ENCODE measurements at places on chromosomes 1 and 21. TPM values are rescaled to one million over a fixed set of nuclear protein-coding genes. Genes with fewer than 3 reads are reported as not detected.
A peak's percentile ranks its signal among the peaks of the same experiment; 100 is the strongest.

SPRR1B gene
- total RNA-seq: not detected

KRTAP8-1 gene
- not detected for total RNA-seq

SLC1A7 gene
- total RNA-seq: not detected

H3-3A gene
- 1,238 TPM for total RNA-seq

RASSF5 gene
- 7.0 TPM for total RNA-seq

TCEANC2 gene
- 6.5 TPM for total RNA-seq

CD5L gene
- total RNA-seq: not detected

ERVH48-1 gene
- 0.91 TPM for total RNA-seq

PTGS2 gene
- total RNA-seq: 0.38 TPM

CPT2 gene
- total RNA-seq: 21.9 TPM

NPL gene
- 2.0 TPM for total RNA-seq

SDE2 gene
- 15.1 TPM for total RNA-seq

DNA sequence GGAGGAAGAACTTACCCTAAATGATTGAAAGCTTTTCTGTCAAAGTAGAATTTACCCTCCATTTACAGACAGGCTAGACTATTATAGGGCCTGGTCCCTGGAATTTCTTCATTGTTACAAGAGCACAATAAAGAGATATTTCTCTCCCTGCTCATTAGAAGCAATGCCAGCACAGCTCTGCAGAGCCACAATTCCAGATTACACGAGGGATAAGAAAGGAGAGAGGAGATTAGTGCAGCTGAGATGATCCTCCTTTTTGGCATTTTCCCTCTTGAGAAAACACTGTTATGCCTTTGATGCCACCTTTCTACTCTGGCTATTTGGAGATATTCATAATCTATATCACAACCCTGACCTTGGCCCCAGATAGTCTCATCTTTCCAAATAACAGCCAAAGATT is 1119.5 kb upstream of the TMPRSS15 start:
- DNase-seq: no peak
- no peak overlapping the region for H3K27ac ChIP-seq
- peaks cover 2% of the 10 kb centered on the region for H3K4me1 ChIP-seq
- no peak overlapping the region for H3K4me3 ChIP-seq
- no peaks in the 10 kb centered on the region for H3K36me3 ChIP-seq
- no peaks in the 10 kb centered on the region for H3K27me3 ChIP-seq

GRCh38 chr1:38743184-38743583 is 116.4 kb downstream of the RRAGC start:
- no peaks in the 10 kb centered on the region for H3K36me3 ChIP-seq
- DNase-seq: no peak
- peaks cover 8% of the 10 kb centered on the region for H3K27me3 ChIP-seq
- peaks cover 6% of the 10 kb centered on the region for H3K4me1 ChIP-seq

- H3K36me3 ChIP-seq: no peaks in the 10 kb centered on the region
- no peak for DNase-seq
- H3K4me1 ChIP-seq: peaks cover 15% of the 10 kb centered on the region
- peaks cover 8% of the 10 kb centered on the region for H3K27me3 ChIP-seq
Measured at GRCh38 chr1:12548973-12549459, 69.0 kb downstream of the DHRS3 start.

- H3K4me1 ChIP-seq: peaks cover 7% of the 10 kb centered on the region
- no peak overlapping the region for H3K27ac ChIP-seq
- H3K4me3 ChIP-seq: no peak overlapping the region
- H3K27me3 ChIP-seq: no peaks in the 10 kb centered on the region
- no peak for DNase-seq
Measured at GRCh38 chr1:214386747-214387146, 105.8 kb downstream of the SMYD2 start.

GRCh38 chr1:247824023-247824422 is at the start of gene OR14A16:
TSS of gene OR14A16 (minus strand) at chr1:247824119. CDS start at chr1:247815729, 8,390 bp downstream.
- H3K27ac ChIP-seq: no peak within 1 kb of the TSS
- H3K4me1 ChIP-seq: no peaks in the 10 kb centered on the region
- no peak for DNase-seq
- no peaks in the 10 kb centered on the region for H3K27me3 ChIP-seq

- no peaks in the 10 kb centered on the region for H3K36me3 ChIP-seq
- no peaks in the 10 kb centered on the region for H3K27me3 ChIP-seq
- no peak overlapping the region for H3K4me3 ChIP-seq
- no peak overlapping the region for H3K27ac ChIP-seq
Measured at GRCh38 chr1:78373676-78374075, 117.1 kb upstream of the PTGFR start.

DNA sequence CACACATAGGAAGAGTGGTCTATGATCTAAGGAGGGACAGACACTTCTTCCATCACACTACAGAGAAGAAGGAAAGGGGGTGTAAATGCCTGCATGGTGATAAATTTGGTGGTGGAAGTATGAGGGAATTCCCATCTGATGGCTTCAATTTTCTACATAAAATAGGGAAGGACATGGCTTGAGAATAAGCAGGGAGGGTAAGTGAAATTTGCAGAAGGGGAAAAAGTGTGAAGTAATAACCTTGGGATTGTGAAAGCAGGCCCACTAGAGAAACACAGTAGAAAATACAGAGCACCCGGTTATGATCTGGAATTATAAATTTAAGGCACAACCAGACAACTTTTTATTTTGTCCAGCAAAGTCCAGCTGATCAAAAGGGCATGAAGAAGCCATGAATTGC is 22.7 kb upstream of the HIVEP3 start:
- H3K4me1 ChIP-seq: no peaks in the 10 kb centered on the region
- peaks cover 28% of the 10 kb centered on the region for H3K27me3 ChIP-seq
- H3K36me3 ChIP-seq: no peaks in the 10 kb centered on the region
- no peak overlapping the region for H3K27ac ChIP-seq
- no peak for DNase-seq

DNA sequence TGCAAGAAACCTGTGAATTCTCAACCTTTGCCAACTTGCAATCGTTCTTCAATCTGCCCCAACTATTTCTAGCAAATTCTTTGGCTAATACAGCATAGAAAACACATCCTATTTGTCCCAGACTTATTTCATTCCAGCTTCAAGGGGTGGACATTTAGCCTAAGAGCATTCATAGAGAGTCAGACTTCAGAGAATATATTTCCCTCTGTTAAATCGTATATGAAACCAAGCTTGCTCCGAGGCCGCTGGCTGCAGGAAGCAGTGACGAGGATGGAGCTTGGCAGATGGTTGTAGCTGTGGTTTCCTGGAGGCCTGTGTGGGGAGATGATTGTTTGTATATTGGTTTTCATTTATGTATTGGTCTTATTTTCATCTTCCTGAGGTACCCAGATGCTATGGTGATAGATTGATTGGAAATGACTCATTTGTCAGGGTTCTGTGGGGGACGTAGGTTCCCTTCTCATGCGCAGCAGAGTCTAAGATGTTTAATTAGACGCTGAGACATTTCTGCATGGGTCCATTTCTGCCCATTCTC is 26.1 kb downstream of the MAN1C1 start:
- no peak for DNase-seq
- H3K36me3 ChIP-seq: peaks cover 1% of the 10 kb centered on the region
- no peak overlapping the region for H3K27ac ChIP-seq
- no peak overlapping the region for H3K4me3 ChIP-seq

- peaks cover 13% of the 10 kb centered on the region for H3K4me1 ChIP-seq
- H3K4me3 ChIP-seq: no peak overlapping the region
- H3K36me3 ChIP-seq: peaks cover 5% of the 10 kb centered on the region
- H3K27me3 ChIP-seq: no peaks in the 10 kb centered on the region
- DNase-seq: no peak
Measured at GRCh38 chr1:51253691-51254090, 17.6 kb downstream of the RNF11 start.

DNA sequence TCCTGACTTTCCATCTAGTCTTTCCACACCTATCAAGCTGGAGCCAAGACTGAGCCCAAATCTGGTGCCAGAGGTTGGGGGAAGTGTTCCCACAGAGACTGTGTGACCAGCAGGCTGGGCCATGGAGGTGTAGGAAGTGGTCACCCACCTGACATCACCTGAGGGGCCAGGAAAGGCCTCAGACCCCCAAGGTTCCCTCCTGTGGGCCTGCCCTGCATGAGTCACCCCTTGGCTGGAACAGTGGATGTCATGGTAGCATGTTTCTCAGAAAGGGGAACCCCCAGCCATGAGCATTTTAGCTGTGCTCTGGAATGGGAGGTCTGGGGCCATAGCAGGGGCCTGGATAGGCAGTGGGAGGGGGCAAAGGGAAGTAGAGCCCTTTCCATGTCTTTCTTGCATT is 5.7 kb upstream of the TNFRSF8 start:
- no peaks in the 10 kb centered on the region for H3K36me3 ChIP-seq
- DNase-seq: no peak
- peaks cover 34% of the 10 kb centered on the region for H3K27me3 ChIP-seq
- H3K4me3 ChIP-seq: no peak overlapping the region
- H3K4me1 ChIP-seq: peaks cover 5% of the 10 kb centered on the region
- H3K27ac ChIP-seq: no peak overlapping the region

DNA sequence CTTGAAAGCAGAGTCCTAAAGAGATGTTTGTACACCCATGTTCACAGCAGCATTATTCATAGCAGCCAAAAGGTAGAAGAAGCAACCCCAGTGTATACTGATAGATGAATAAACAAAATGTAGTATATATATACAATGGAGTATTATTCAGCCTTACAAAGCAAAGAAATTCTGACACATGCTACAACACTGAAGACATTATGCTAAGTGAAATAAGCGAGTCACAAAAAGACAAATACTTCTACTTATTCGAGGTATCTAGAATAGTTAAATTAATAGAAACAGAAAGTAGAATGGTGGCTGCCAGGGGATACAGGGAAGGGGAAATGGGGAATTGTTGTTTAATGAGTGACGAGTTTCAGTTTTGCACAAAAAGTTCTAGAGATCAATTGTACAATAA is 23.5 kb downstream of the COP1 start:
- H3K27me3 ChIP-seq: no peaks in the 10 kb centered on the region
- no peak overlapping the region for H3K4me3 ChIP-seq
- no peak for DNase-seq

- H3K4me1 ChIP-seq: no peaks in the 10 kb centered on the region
- H3K27me3 ChIP-seq: peaks cover 23% of the 10 kb centered on the region
- no peak overlapping the region for H3K4me3 ChIP-seq
- no peaks in the 10 kb centered on the region for H3K36me3 ChIP-seq
- H3K27ac ChIP-seq: no peak overlapping the region
Measured at GRCh38 chr1:29363536-29363935, 127.2 kb downstream of the PTPRU start.

- H3K27me3 ChIP-seq: peaks cover 7% of the 10 kb centered on the region
- peaks cover 4% of the 10 kb centered on the region for H3K36me3 ChIP-seq
- H3K4me1 ChIP-seq: peaks cover 16% of the 10 kb centered on the region
- no peak for DNase-seq
- H3K27ac ChIP-seq: peak overlapping the region; percentile 92
Measured at GRCh38 chr1:32540605-32541004, 1.4 kb downstream of the ZBTB8A start.

- no peaks in the 10 kb centered on the region for H3K36me3 ChIP-seq
- H3K4me1 ChIP-seq: peaks cover 11% of the 10 kb centered on the region
- DNase-seq: no peak
- no peak overlapping the region for H3K27ac ChIP-seq
- no peak overlapping the region for H3K4me3 ChIP-seq
Measured at GRCh38 chr1:193498088-193498655, 311.8 kb upstream of the B3GALT2 start.

- peaks cover 2% of the 10 kb centered on the region for H3K4me1 ChIP-seq
- peaks cover 29% of the 10 kb centered on the region for H3K27me3 ChIP-seq
- no peak overlapping the region for H3K27ac ChIP-seq
- no peak for DNase-seq
Measured at GRCh38 chr1:71087060-71087459, 6.2 kb upstream of the ZRANB2 start.

GRCh38 chr21:27298465-27298864 is 331.6 kb upstream of the ADAMTS5 start:
- no peak for DNase-seq
- no peaks in the 10 kb centered on the region for H3K27me3 ChIP-seq
- H3K4me3 ChIP-seq: no peak overlapping the region
- no peaks in the 10 kb centered on the region for H3K36me3 ChIP-seq
- no peaks in the 10 kb centered on the region for H3K4me1 ChIP-seq

- no peak overlapping the region for H3K27ac ChIP-seq
- H3K36me3 ChIP-seq: no peaks in the 10 kb centered on the region
- DNase-seq: no peak
- no peak overlapping the region for H3K4me3 ChIP-seq
Measured at GRCh38 chr1:175669569-175669968, 73.8 kb downstream of the TNR start.

GRCh38 chr1:187491082-187491720 is 662.5 kb downstream of the PLA2G4A start:
- H3K27me3 ChIP-seq: no peaks in the 10 kb centered on the region
- H3K27ac ChIP-seq: no peak overlapping the region
- no peak for DNase-seq
- H3K36me3 ChIP-seq: no peaks in the 10 kb centered on the region
- H3K4me1 ChIP-seq: peaks cover 1% of the 10 kb centered on the region

DNA sequence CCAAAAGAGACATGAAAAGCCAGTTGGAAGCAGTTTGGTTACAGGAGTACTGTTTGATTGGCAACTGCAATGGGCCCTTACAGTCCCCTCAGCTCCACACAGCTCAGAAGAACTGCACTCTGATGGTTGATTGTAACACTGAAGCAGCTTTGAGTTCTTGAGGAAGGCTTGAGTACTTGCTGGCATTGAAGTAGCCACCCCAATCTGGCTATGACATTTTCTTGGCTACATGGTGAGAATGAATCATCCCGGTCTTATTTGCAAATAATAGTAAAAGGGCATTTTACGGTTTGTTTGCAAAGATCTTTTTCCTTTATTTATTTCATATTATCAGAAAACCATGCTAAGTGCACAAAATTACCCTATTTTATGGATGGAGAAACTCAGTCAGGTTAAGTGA is 159.7 kb upstream of the BEND5 start:
- H3K36me3 ChIP-seq: no peaks in the 10 kb centered on the region
- no peaks in the 10 kb centered on the region for H3K27me3 ChIP-seq
- H3K4me3 ChIP-seq: no peak overlapping the region
- no peak for DNase-seq
- H3K27ac ChIP-seq: no peak overlapping the region

DNA sequence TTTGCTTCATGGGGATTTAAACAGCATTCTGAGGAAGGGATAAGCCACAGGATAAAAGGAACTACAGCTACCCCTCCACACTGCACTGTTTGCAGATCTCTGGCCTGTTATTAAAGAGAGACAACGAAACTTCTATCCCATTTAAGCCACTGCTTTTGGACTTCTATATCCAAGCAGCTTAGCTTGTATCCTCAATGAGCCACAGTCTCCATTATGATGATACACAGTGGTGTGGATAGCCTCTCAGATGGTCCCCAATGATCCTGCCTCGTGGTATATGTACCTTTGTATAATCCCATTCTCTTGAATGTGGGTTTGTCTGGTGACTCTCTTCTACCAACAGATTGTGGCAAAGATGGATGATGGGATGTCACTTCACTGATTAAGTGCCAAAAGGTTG is 36.0 kb upstream of the MARK1 start:
- DNase-seq: no peak
- H3K27me3 ChIP-seq: peaks cover 10% of the 10 kb centered on the region

- H3K27ac ChIP-seq: no peak overlapping the region
- no peak overlapping the region for H3K4me3 ChIP-seq
- H3K4me1 ChIP-seq: peaks cover 15% of the 10 kb centered on the region
- DNase-seq: no peak
- H3K36me3 ChIP-seq: no peaks in the 10 kb centered on the region
Measured at GRCh38 chr1:19435181-19435580, 50.2 kb downstream of the CAPZB start.

GRCh38 chr1:243917177-243917862 is 67.3 kb upstream of the AKT3 start:
- H3K36me3 ChIP-seq: no peaks in the 10 kb centered on the region
- H3K4me3 ChIP-seq: peak overlapping the region; percentile 64
- H3K4me1 ChIP-seq: peaks cover 7% of the 10 kb centered on the region
- DNase-seq: peak; percentile 29
- peak overlapping the region; percentile 76 for H3K27ac ChIP-seq
- H3K27me3 ChIP-seq: peaks cover 78% of the 10 kb centered on the region

- DNase-seq: no peak
- H3K36me3 ChIP-seq: peaks cover 18% of the 10 kb centered on the region
- H3K4me1 ChIP-seq: peaks cover 18% of the 10 kb centered on the region
Measured at GRCh38 chr1:225617956-225618355, 35.0 kb downstream of the ENAH start.
